ENCODE measurements at places on chromosomes 3 and 15. TPM values are rescaled to one million over a fixed set of nuclear protein-coding genes. Genes with fewer than 3 reads are reported as not detected.

DENND6A gene
- 24.8 TPM for total RNA-seq

FRMD5 gene
- total RNA-seq: not detected

BOC gene
- total RNA-seq: 17.9 TPM

SRGAP3 gene
- total RNA-seq: 1.5 TPM

DUOX1 gene
- total RNA-seq: not detected

CCDC71 gene
- total RNA-seq: 23.7 TPM

CCR2 gene
- not detected for total RNA-seq

GPR15 gene
- not detected for total RNA-seq

GRAMD1C gene
- 1.2 TPM for total RNA-seq

SLC38A3 gene
- total RNA-seq: 3.9 TPM

HRG gene
- not detected for total RNA-seq

PCNP gene
- total RNA-seq: 144 TPM

CLDND1 gene
- total RNA-seq: 93.2 TPM

SLC6A6 gene
- total RNA-seq: 41.9 TPM

ADAMTS17 gene
- 0.39 TPM for total RNA-seq

SH3BP5 gene
- total RNA-seq: 4.5 TPM

WNT7A gene
- not detected for total RNA-seq

SV2B gene
- total RNA-seq: not detected

NMNAT3 gene
- total RNA-seq: 2.2 TPM

PIERCE2 gene
- total RNA-seq: 3.0 TPM

DNA sequence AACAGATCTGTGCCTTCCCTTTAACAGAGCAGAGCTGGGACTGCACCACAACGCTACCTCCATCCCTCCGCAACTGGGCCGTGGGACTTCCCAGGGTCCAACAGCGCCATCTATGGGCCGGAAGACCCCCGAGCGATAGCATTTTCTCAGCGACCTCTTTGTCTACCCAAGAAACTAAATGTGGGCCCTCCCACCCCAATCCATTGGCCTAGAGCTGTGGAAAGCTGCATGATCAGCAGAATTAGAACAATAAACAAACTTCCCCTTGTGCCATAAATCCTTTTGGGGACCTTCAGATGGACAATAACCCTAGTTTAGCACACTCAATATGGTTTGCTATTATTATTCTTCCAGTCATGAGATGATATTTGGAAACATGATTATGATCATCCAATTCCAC, 74.8 kb upstream of the NTRK3 start:
- no peak for DNase-seq

- DNase-seq: no peak
Observed at GRCh38 chr3:12983319-12983718, 89.9 kb downstream of the IQSEC1 start.

DNA sequence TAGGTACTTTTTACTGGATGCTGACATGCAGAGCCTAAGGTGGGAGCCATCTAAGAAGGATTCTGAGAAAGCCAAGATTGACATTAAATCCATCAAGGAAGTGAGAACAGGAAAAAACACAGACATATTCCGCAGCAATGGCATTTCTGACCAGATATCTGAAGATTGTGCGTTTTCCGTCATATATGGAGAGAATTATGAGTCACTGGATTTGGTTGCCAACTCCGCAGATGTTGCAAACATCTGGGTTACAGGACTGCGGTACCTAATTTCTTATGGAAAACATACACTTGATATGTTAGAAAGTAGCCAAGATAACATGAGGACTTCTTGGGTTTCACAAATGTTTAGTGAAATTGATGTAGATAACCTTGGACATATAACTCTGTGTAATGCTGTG, 125.1 kb downstream of the PLCL2 start:
- DNase-seq: no peak

GRCh38 chr3:59392116-59392515, 342.3 kb upstream of the CFAP20DC start:
- DNase-seq: no peak

GRCh38 chr3:81789691-81790090, 28.2 kb upstream of the GBE1 start:
- DNase-seq: no peak

DNA sequence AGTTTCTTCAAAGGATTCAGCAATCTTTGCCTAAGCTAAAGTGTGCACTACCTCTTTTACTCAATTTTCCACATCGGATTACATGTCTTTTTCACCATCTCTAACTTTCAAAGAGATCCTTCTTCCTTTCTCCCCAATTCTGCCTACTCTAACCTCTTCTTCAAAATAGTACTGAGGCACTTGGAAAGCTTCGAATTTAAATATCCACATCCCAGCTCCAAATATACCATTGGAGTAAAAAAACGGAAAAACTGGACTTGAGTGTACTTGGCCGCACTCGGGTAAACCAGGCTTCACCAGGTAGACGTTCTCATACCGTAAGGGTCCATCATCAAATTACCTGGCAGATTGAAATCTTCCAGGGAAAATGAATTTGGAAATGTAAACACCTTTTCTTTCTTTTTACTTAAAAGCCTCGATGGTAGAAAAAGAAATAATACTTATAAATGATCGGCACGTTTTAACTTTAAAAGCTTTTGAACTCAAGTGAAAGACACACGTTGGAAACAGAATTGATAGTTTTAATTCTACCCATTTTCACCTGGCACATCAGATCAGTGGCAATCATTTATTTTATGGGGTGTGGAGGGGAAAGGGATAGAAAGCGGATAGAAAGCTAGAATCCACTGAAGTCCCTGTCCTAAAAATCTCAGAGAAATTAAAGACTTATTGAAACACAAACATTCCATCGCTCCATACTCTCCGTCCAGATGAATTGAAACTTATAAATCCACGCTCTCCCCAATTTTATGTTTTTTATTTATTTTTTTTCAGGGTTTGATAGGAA, 8.2 kb upstream of the MEIS2 start:
- no peak for DNase-seq

- no peak for DNase-seq
Observed at GRCh38 chr3:31802981-31803740, 177.9 kb downstream of the OSBPL10 start.

DNA sequence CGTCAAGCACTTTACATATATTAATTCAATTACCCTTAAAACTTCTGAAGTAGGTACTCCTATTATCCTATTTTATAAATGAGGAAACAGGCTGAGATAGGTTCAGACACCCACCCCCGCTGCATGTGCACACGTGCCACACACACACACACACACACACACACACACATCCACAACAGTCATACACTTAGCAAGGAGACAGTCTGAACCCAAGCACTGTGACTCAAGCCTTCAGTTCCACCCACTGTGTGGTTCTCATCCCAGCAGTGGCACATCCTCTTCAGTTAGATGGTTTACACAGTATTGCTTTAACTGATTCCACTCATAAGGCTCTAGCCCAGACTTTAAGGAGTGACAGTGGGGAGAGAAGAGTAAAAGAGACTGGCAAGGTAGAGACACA, 91.1 kb upstream of the FGF7 start:
- no peak for DNase-seq

- DNase-seq: no peak
Observed at GRCh38 chr3:178302966-178303930, 233.0 kb upstream of the KCNMB2 start.

- DNase-seq: no peak
Observed at GRCh38 chr15:57308170-57308545, 68.1 kb upstream of the CGNL1 start.

DNA sequence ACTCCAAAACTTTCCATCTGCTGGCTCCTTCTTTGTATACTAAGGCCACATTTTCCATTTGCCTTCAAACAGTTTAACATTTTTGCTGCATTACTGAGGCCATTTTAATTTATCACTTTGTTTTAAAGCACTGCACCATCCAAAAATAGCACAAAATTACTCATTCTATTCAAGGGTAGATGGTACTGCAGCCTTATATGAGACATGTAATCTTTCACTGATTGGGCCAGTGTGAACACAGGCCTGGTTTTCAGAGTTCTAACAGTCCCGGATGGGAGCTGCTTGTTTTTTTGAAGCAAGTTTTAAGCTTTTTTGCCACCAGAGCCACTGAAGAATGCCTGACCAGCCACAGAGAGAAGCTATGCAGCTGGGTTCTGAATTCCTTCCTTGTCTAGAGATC, 172.3 kb upstream of the TSC22D2 start:
- DNase-seq: no peak

DNA sequence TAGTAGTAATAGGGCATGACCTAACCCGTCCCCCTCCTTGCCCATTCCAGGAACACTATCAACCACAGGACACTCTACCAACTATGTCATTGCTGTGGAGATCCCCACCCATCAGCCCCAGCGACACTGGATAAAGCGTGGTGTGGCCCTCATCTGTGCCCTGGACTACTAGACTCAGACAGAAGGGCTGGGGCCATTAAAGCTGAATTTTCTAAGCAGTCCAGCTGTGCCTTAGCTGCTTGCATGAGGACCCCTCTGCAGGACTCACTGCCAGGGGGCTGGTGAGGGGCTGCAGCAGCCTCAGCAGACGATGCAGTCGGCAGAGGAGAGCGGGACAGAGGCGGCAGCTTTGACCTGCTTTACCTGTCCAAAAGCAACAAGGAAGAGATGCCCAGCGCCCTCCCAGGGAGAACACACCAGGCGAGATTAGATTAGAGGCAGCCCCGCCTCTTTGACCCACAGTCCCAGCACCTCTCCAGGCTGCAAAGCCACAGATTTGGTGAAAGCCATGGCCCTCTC, 44.6 kb downstream of the SEMA3G start:
- no peak for DNase-seq

GRCh38 chr15:27671819-27672437, 427.2 kb downstream of the OCA2 start:
- DNase-seq: peak; percentile 59

GRCh38 chr3:53709860-53710674, 136.2 kb downstream of the CHDH start:
- DNase-seq: peak; percentile 89

DNA sequence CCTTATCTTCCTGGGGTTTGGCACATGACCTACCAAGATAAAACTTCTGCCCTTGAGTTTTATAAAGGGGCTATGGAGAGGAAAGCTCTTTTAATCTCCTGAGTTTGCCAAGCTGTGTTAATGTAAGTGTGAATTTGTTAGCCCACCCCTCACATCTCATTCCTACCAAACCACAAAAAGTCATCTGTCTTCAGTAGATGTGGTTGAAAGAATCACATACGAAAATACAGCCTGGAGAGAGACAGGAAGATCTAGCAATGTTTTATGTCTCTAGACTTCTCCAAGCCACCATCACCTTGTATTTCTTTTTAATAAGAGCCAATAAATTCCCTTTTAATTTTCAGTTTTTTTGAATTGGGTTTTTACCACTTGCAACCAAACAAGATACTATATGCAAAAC, 68.9 kb upstream of the ZNF280D start:
- no peak for DNase-seq

DNA sequence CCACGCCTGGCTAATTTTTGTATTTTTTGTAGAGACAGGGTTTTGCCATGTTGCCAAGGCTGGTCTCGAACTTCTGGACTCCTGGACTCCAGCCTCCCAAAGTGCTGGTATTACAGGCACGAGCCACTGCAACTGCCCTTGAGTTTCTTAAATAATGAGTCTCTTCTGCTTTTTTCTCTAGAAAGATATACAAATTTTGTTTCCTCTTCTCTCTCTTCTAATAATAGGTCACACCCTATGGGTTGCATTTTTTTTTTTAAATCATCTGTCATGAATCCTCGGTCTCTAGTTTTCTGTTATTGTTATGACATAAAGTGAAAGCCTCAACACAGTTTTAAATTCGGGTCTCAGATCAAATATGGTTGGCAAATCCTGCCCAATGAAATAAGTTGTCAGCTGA, 111.2 kb downstream of the IL12A start:
- no peak for DNase-seq

DNA sequence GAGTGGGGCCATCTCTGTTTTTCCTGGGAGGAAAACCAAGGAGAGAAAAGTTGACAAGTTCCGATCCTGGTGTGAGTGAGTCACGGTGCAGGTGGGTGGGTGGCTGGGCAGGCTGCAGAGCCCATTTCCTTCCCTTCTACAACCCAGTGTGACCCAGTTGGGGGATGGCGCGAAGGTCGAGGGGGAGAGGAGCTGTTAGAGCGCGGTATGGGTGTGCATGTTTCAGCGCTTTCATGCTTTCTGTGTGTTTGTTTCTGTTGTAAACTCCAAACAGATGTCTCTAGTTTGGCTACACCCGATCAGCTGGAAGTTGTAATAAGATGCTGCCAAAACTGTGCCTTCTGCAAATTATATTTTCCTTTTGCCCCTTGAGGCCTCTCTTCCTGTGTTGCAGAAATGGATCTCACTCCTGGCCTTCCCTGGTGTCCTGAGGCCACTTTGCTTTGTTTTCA, 3.8 kb downstream of the FAM43A start:
- peak; percentile 88 for DNase-seq

GRCh38 chr3:120144267-120144666, 50.0 kb upstream of the GSK3B start:
- no peak for DNase-seq

GRCh38 chr3:97838393-97838792, 16.6 kb downstream of the CRYBG3 start:
- DNase-seq: no peak

GRCh38 chr3:56921573-56922453, 120.1 kb upstream of the ARHGEF3 start:
- no peak for DNase-seq

GRCh38 chr3:74124782-74125181, 489.7 kb downstream of the CNTN3 start:
- DNase-seq: no peak

- no peak for DNase-seq
Observed at GRCh38 chr3:154973851-154974250, 106.3 kb upstream of the MME start.

GRCh38 chr3:60609446-60609845, 641.8 kb downstream of the FHIT start:
- no peak for DNase-seq

DNA sequence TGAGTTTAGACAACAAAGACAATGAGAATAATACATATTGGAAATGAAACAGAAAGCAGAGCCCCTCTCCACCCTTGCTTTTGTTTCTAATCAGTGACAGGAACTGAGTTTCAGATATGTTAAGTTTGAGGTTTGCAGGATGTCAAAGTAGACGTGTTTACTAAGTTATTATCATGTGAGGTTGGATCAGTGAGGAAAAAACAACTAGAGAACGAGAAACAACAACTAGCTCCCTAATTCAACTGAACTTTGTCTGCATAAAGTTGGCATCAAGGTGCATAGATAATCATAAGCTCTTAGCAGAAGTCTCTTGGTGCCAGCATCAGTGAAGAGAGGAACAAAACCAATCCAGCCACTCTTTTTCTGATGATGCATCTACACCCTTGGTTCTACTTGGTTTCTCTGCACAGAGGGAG, 491.1 kb upstream of the NR2F2 start:
- DNase-seq: no peak

GRCh38 chr15:75397494-75397893, 29.1 kb upstream of the MAN2C1 start:
- DNase-seq: no peak

GRCh38 chr15:73818308-73818985, 54.9 kb upstream of the TBC1D21 start:
- no peak for DNase-seq

GRCh38 chr3:141268306-141268705, 36.7 kb downstream of the PXYLP1 start:
- no peak for DNase-seq

GRCh38 chr3:182405759-182406158, 387.5 kb upstream of the ATP11B start:
- no peak for DNase-seq

- DNase-seq: no peak
Observed at GRCh38 chr3:144162042-144162441, 190.4 kb downstream of the DIPK2A start.

Measured in osteocyte (in vitro differentiated cells).